ENCODE measurements at places on chromosomes 5 and 9. TPM values are rescaled to one million over a fixed set of nuclear protein-coding genes. Genes with fewer than 3 reads are reported as not detected.

Gene NEURL1B
- 44.2 TPM for total RNA-seq

Gene SLC28A3
- not detected for total RNA-seq

DNA sequence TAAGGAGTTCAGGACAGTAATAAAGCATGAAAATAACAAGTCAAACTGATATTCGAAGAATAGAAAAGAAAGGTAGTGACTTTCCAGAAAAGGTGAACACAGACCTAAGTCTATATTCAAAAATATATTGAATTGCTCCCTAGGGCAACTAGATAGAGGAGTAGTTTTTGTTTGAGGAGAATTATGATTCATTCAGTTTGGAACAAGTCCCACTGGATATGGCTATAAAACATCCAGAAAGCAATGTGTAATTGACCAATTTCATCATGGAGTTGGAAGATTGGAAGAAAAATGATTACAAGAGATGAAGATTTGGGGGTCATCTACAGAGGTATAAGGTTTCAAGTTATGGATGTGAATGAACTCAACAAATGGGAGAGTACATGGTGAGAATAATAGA lies 117.5 kb upstream of the ZNF462 start:
- DNase-seq = no peak
- H3K27ac ChIP-seq = no peak overlapping the region
- H3K4me3 ChIP-seq = no peak overlapping the region
- H3K27me3 ChIP-seq = no peaks in the 10 kb centered on the region
- H3K4me1 ChIP-seq = no peaks in the 10 kb centered on the region

- no peaks in the 10 kb centered on the region for H3K36me3 ChIP-seq
- H3K27ac ChIP-seq = no peak overlapping the region
- peaks cover 14% of the 10 kb centered on the region for H3K4me1 ChIP-seq
- no peak for DNase-seq
- H3K27me3 ChIP-seq = no peaks in the 10 kb centered on the region
- no peak overlapping the region for H3K4me3 ChIP-seq
Observed at GRCh38 chr9:72581694-72582093, 60.3 kb downstream of the TMC1 start.

DNA sequence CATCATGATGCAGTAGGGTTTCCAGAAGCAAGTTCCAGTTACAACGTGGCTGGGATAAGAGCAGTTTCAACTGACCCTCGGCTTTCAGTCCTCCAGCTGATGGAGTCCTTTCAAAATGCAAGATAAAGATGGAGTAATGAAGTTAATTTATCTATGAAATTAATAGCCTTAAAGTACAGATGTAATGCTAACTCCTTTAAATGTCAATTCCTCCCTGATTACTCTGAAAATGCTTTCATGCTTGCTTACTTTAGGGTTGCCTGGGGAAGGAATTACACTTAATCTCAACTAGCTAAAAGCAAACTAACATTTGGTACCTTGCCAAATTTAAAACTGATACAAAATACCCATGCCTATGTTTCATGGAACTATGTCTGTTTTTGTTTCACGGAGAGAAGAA lies 178.4 kb downstream of the KIAA0825 start:
- no peak overlapping the region for H3K27ac ChIP-seq
- no peaks in the 10 kb centered on the region for H3K27me3 ChIP-seq
- H3K4me1 ChIP-seq = no peaks in the 10 kb centered on the region
- H3K36me3 ChIP-seq = no peaks in the 10 kb centered on the region
- no peak overlapping the region for H3K4me3 ChIP-seq

- no peaks in the 10 kb centered on the region for H3K36me3 ChIP-seq
- DNase-seq = peak; percentile 50
- H3K27me3 ChIP-seq = no peaks in the 10 kb centered on the region
- no peak overlapping the region for H3K4me3 ChIP-seq
- H3K27ac ChIP-seq = peak overlapping the region; percentile 55
Observed at GRCh38 chr9:70668751-70669150, 254.3 kb upstream of the KLF9 start.

- no peak overlapping the region for H3K4me3 ChIP-seq
- no peaks in the 10 kb centered on the region for H3K36me3 ChIP-seq
- H3K4me1 ChIP-seq = no peaks in the 10 kb centered on the region
- DNase-seq = no peak
Observed at GRCh38 chr9:84670138-84671041, 861 bp downstream of the NTRK2 start.
